ENCODE measurements at places on chromosomes 5 and 9.

- H3K36me3 ChIP-seq: no peaks in the 10 kb centered on the region
- no peak overlapping the region for H3K27ac ChIP-seq
- peaks cover 15% of the 10 kb centered on the region for H3K4me1 ChIP-seq
- H3K27me3 ChIP-seq: peaks cover 21% of the 10 kb centered on the region
- no peak for DNase-seq
- no peak overlapping the region for H3K4me3 ChIP-seq
These were observed 184.2 kb downstream of the NSG2 start for GRCh38 chr5:174229514-174230370.

DNA sequence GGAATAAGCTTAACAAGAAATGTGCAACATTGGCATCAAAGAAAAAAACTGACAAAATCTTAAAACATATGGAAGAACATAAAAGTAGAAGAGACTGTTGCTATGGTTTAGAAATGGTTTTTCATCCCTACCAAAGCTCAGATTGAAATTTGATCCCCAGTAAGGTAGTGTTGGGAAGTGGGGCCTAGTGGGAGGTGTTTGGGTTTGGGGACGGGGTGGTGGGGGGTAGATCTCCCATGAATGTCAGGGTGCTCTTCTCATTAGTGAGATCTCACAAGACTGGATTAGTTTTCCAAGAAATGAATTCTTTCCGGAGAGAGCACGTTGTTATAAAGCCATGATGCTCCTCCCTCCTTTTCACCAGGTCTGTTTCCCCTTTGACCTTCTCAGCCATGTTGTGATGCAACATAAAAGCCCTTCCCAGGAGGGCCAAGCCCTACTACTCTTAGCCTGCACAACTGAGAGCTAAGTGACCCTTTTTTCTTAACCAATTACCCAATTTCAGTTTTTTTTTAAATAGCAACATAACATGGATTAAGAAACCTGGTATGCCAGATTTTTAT lies 10.6 kb downstream of the TMEM167A start:
- peaks cover 38% of the 10 kb centered on the region for H3K36me3 ChIP-seq
- H3K27ac ChIP-seq: no peak overlapping the region
- H3K4me3 ChIP-seq: no peak overlapping the region
- peaks cover 14% of the 10 kb centered on the region for H3K4me1 ChIP-seq
- no peaks in the 10 kb centered on the region for H3K27me3 ChIP-seq

DNA sequence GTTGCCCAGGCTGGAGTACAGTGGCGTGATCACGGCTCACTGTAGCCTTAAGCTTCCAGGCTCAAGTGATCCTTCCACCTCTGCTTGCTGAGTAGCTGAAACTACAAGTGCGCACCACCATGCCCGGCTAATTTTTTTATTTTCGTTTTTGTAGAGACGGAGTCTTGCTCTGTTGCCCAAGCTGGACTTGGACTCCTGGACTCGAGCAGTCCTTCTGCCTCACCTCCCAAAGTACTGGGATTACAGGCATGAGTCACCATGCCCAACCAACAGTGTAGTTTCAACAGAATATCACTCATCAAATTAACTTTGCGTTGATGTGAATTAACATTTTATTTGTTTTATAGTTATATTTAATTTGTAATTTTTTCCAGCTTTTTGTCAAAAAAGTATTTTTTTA lies 45.3 kb downstream of the WDR70 start:
- no peaks in the 10 kb centered on the region for H3K4me1 ChIP-seq
- H3K4me3 ChIP-seq: no peak overlapping the region
- no peaks in the 10 kb centered on the region for H3K27me3 ChIP-seq
- H3K27ac ChIP-seq: no peak overlapping the region

GRCh38 chr5:143134900-143135299 lies 268.6 kb downstream of the NR3C1 start:
- no peak overlapping the region for H3K27ac ChIP-seq
- no peak overlapping the region for H3K4me3 ChIP-seq
- DNase-seq: no peak
- H3K27me3 ChIP-seq: no peaks in the 10 kb centered on the region
- peaks cover 36% of the 10 kb centered on the region for H3K4me1 ChIP-seq

GRCh38 chr5:135830384-135830700 lies 4.1 kb upstream of the SLC25A48 start:
- no peak for DNase-seq
- no peaks in the 10 kb centered on the region for H3K36me3 ChIP-seq
- peak overlapping the region; percentile 59 for H3K4me3 ChIP-seq
- peaks cover 82% of the 10 kb centered on the region for H3K27me3 ChIP-seq

GRCh38 chr5:10634562-10634961 lies 70.7 kb downstream of the ANKRD33B start:
- no peak for DNase-seq
- H3K4me3 ChIP-seq: no peak overlapping the region
- no peak overlapping the region for H3K27ac ChIP-seq
- peaks cover 5% of the 10 kb centered on the region for H3K36me3 ChIP-seq

GRCh38 chr5:169701910-169702451 lies 64.9 kb downstream of the DOCK2 start:
- no peaks in the 10 kb centered on the region for H3K36me3 ChIP-seq
- peaks cover 34% of the 10 kb centered on the region for H3K4me1 ChIP-seq
- H3K4me3 ChIP-seq: no peak overlapping the region
- no peak for DNase-seq
- peaks cover 11% of the 10 kb centered on the region for H3K27me3 ChIP-seq

GRCh38 chr5:169450464-169450863 lies 133.1 kb upstream of the SPDL1 start:
- H3K27ac ChIP-seq: no peak overlapping the region
- no peaks in the 10 kb centered on the region for H3K36me3 ChIP-seq
- peaks cover 15% of the 10 kb centered on the region for H3K27me3 ChIP-seq
- no peak for DNase-seq
- no peak overlapping the region for H3K4me3 ChIP-seq
- H3K4me1 ChIP-seq: peaks cover 5% of the 10 kb centered on the region

DNA sequence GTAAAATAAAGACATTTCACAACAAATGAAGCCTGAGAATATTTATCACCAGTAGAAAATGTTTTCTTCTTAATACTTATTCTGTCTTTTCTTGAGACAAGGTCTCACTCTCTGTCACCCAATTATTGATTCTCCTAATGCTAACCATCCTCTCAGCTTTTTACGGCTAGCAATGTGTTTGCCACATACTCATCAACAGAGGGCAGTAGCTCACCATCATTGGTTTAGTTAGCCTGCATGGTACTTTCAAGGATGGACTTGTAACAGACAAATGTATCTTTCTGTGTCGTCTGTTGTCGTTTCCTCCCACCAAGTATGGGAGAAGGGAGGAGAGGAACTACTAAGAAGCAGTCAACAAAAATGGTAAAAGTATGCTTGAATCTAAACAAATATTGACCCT lies 5.9 kb upstream of the ACO1 start:
- DNase-seq: peak; percentile 21
- H3K4me3 ChIP-seq: peak overlapping the region; percentile 47
- no peak overlapping the region for H3K27ac ChIP-seq

GRCh38 chr5:95720094-95720786 lies 10.9 kb upstream of the RHOBTB3 start:
- peaks cover under 1% of the 10 kb centered on the region for H3K27me3 ChIP-seq
- H3K36me3 ChIP-seq: peaks cover 10% of the 10 kb centered on the region

- no peaks in the 10 kb centered on the region for H3K4me1 ChIP-seq
- no peaks in the 10 kb centered on the region for H3K27me3 ChIP-seq
- H3K27ac ChIP-seq: no peak overlapping the region
- H3K4me3 ChIP-seq: no peak overlapping the region
- DNase-seq: no peak
- no peaks in the 10 kb centered on the region for H3K36me3 ChIP-seq
These were observed 152.6 kb upstream of the MAST4 start for GRCh38 chr5:66443462-66444130.

DNA sequence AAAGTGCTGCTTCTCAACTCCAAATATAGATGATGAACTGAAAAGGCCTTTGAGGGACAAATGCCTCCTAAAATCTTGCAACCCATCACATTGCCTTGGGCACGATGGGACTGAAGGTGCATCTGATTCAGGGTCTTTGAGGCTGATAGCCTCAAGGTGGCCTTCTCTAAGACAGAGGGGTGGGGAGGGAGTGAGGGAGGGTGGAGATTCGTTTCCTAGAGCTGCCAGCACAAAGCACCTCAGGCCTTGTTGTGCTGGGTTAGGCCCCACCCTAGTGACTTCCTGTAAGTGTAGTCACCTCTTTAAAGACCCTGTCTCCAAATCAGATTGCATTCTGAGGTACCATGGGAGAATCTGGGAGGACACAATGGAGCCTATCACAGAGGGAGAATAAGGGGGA lies 57.1 kb downstream of the BARX1 start:
- H3K27ac ChIP-seq: no peak overlapping the region
- H3K4me3 ChIP-seq: no peak overlapping the region
- H3K27me3 ChIP-seq: peaks cover 16% of the 10 kb centered on the region
- no peaks in the 10 kb centered on the region for H3K36me3 ChIP-seq
- H3K4me1 ChIP-seq: no peaks in the 10 kb centered on the region

- peaks cover 46% of the 10 kb centered on the region for H3K4me1 ChIP-seq
- H3K27ac ChIP-seq: no peak overlapping the region
- DNase-seq: no peak
- H3K27me3 ChIP-seq: no peaks in the 10 kb centered on the region
These were observed 157.7 kb downstream of the BNC2 start for GRCh38 chr9:16712787-16713186.

DNA sequence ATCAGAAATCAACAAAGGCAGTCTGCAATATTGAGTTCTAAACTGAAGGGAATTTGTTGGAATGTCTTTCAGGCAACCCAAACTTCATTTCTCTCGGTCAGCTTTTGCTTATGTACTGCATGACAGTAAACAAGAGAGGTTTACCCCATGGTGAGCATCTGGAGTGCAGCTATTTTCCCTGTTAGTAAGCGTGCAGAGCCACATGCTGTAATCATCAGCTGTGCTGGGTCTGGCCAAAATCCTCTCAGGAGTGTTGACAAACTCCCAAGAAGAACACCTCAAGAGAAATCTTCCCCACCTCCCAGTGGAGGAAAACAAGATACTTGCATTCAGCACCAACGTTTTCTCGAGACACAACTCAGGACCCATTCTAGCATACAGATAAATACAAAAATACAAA lies 83.6 kb upstream of the ADAMTSL1 start:
- peaks cover 14% of the 10 kb centered on the region for H3K4me1 ChIP-seq
- no peaks in the 10 kb centered on the region for H3K27me3 ChIP-seq
- no peaks in the 10 kb centered on the region for H3K36me3 ChIP-seq
- no peak for DNase-seq

DNA sequence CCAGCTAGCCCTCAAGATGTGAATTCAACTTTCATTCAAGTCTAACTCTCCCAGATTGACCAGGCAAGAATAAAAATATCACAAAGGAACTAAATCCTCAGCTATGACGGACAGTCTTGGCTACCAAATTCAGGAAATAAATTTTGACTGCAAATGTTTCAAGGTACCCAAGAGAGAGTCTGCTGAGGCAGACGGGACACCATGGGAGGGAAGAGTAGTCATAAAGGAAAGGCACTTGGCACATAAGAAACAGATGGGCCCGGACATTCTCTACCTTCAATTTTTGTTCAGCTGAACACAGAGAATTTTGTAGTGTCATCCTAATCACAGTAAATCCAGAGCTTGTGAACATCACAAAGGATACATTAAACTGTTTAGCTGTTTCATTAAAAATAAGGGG lies 390.0 kb downstream of the DTWD2 start:
- H3K27ac ChIP-seq: no peak overlapping the region
- no peaks in the 10 kb centered on the region for H3K36me3 ChIP-seq
- no peak for DNase-seq

- H3K4me1 ChIP-seq: peaks cover 38% of the 10 kb centered on the region
These were observed 632 bp upstream of the PRKAA1 start for GRCh38 chr5:40798801-40799210.

DNA sequence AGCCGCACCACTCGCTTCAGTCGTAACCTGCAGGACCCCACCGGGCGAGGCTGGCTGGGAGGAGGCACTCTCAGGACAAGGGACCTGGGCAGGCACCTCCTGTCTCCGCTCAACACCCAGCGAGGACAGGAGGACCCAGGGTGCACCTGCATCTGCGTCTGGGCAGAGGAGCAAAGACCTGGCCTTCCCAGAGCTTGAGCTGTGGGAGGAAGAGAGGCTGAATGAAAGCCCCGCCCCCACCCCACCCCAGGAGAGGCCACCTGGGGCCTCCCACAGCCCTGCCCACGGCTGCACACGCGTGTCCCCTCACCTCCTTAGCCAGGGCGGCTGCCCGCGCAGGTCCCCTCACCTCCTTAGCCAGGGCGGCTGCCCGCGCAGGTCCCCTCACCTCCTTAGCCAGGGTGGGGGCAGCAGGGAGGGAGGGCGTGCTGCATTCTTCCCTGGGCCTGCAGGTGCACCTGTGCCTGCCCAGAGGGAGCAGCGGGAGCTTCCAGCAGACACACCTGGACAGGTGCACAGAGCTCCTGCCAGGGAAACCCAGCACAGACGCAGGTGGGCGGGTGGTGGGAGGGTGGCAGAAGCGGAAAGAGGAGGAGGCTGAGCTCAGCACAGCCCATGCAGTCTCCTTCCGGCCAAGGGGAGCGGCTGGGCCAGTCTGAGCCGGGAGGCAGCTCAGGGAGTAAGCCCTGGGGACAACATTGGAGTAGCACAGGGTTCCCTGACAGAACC lies 18.5 kb upstream of the SLC12A7 start:
- H3K4me3 ChIP-seq: no peak overlapping the region
- no peak for DNase-seq
- peaks cover 10% of the 10 kb centered on the region for H3K27me3 ChIP-seq
- no peak overlapping the region for H3K27ac ChIP-seq
- no peaks in the 10 kb centered on the region for H3K36me3 ChIP-seq
- H3K4me1 ChIP-seq: peaks cover 22% of the 10 kb centered on the region

GRCh38 chr5:167888393-167888792 lies 403.1 kb upstream of the WWC1 start:
- H3K4me3 ChIP-seq: no peak overlapping the region
- H3K27ac ChIP-seq: no peak overlapping the region
- no peak for DNase-seq
- peaks cover 7% of the 10 kb centered on the region for H3K27me3 ChIP-seq

GRCh38 chr5:109656829-109657228 lies 32.9 kb upstream of the MAN2A1 start:
- H3K27ac ChIP-seq: no peak overlapping the region
- DNase-seq: no peak
- H3K36me3 ChIP-seq: no peaks in the 10 kb centered on the region
- H3K4me1 ChIP-seq: peaks cover 37% of the 10 kb centered on the region

- H3K27ac ChIP-seq: no peak overlapping the region
- no peak for DNase-seq
- no peaks in the 10 kb centered on the region for H3K27me3 ChIP-seq
- peaks cover 14% of the 10 kb centered on the region for H3K36me3 ChIP-seq
- H3K4me1 ChIP-seq: peaks cover 34% of the 10 kb centered on the region
- no peak overlapping the region for H3K4me3 ChIP-seq
These were observed 20.0 kb downstream of the TMEFF1 start for GRCh38 chr9:100492952-100493351.

DNA sequence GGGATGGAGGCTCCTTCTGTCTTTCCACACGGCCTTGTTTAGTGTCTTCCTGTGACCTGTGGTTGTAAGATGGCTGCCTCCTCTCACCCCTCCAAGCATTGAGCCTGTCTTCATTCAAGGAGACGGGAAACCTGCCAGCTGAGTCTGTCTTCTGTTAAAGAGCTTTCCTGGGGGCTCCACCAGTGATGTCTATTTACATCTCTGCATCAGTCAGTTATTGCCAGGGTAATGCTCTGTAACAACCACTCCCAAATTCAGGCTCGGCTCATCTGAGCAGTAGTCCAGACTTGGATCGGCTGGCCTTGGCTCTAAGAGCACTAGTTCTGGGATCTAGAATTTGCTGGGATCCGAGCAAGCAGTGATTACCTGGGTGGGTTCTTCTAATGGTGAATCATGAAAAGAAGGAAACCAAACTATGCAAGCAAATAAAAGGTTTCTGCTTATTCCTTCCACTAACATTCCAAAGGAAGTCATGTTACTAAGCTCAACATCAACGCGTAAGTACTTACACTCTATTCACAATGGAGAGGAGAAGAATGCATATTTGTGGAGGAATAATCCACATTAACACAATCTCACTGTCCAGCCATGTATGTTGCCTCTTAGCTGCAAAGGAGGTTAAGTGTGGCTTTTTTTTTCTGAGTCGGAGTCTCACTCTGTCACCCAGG lies 61.7 kb downstream of the GALNT12 start:
- H3K27ac ChIP-seq: no peak overlapping the region
- no peaks in the 10 kb centered on the region for H3K36me3 ChIP-seq
- no peak overlapping the region for H3K4me3 ChIP-seq
- no peak for DNase-seq
- no peaks in the 10 kb centered on the region for H3K4me1 ChIP-seq
